ENCODE measurements at places on chromosomes 16 and 17.

DNA sequence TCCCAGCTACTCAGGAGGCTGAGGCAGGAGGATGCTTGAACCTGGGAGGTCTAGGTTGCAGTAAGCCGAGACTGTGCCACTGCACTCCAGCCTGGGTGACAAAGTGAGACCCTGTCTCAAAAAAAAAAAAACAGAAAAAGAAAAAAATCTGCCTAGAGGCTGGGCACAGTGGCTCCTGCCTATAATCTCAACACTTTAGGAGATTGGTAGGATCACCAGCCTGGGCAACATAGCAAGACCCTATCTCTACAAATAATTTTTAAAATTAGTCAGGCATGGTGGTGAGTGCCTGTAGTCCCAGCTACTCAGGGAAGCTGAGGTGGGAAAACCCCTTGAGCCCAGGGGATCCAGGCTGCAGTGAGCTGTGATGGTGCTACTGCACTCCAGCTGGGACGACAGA is 17.7 kb downstream of the CUEDC1 start:
- no peaks in the 10 kb centered on the region for H3K36me3 ChIP-seq
- no peaks in the 10 kb centered on the region for H3K27me3 ChIP-seq
- H3K4me1 ChIP-seq: peaks cover 8% of the 10 kb centered on the region
- no peak overlapping the region for H3K4me3 ChIP-seq
- no peak overlapping the region for H3K27ac ChIP-seq

DNA sequence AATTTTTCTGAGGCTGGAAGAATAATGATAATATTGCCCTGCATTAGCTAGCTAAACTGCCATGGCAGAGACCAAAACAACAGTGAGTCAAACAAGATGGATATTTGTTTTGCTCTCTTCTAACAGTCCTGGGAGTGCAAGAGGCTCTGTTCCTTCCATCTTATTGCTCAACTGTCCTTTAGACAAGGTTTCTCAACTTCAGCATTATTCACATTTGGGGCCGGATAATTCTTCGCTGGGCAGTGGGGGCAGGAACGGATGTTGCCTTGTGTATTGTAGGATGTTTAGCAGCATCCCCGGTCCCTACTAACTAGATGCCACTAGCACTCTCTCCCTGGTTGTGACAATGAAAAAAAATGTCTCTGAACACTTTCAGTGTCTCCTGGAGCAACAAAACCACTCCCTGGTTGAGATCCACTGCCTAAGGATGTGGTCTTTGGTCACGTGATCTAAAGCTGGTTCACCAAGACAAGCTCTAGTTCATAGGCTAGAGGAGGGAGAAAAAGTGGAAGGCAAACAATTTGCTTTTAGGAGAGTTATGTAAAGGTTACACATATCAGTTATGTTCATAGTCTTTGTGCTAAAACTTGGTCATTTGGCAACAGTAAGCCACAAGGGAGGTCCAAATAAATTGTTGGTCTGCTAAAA is 144.4 kb downstream of the PCTP start:
- no peak for DNase-seq
- no peaks in the 10 kb centered on the region for H3K27me3 ChIP-seq
- H3K4me1 ChIP-seq: no peaks in the 10 kb centered on the region

- peaks cover 13% of the 10 kb centered on the region for H3K27me3 ChIP-seq
- H3K36me3 ChIP-seq: no peaks in the 10 kb centered on the region
Measured at GRCh38 chr17:49497148-49498028, 2.3 kb downstream of the NGFR start.

GRCh38 chr17:63440127-63440769 is 5.9 kb downstream of the CYB561 start:
- H3K4me3 ChIP-seq: no peak overlapping the region
- DNase-seq: no peak
- no peaks in the 10 kb centered on the region for H3K4me1 ChIP-seq
- no peak overlapping the region for H3K27ac ChIP-seq
- H3K27me3 ChIP-seq: no peaks in the 10 kb centered on the region
